ENCODE measurements at places on chromosomes 13 and 19.

GRCh38 chr19:39401070-39401548 is 5.5 kb upstream of the ZFP36 start:
- DNase-seq: no peak

DNA sequence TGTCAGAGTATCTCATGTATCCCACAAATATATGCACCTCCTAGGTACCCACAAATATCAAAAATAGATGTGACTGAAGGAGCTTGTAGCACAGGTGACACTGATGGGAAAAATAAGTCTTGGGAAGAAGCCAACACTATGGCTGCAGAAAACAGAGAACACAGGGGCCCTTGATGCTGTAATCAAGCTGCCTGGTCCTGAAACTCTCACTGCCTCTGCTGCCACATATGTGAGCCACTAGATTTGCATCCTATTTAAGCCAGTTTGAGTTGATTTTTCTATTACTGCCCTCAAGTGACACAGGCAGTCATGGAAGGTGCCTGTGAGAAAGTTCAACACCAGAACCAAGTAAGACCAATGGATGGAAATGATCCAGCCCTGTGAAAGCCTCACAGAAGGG is 720.8 kb downstream of the UQCRFS1 start:
- no peak for DNase-seq

GRCh38 chr13:82220641-82221040 is 1661.6 kb downstream of the SLITRK1 start:
- DNase-seq: no peak

- peak; percentile 12 for DNase-seq
Observed at GRCh38 chr13:51589793-51590192, 5.5 kb downstream of the WDFY2 start.

DNA sequence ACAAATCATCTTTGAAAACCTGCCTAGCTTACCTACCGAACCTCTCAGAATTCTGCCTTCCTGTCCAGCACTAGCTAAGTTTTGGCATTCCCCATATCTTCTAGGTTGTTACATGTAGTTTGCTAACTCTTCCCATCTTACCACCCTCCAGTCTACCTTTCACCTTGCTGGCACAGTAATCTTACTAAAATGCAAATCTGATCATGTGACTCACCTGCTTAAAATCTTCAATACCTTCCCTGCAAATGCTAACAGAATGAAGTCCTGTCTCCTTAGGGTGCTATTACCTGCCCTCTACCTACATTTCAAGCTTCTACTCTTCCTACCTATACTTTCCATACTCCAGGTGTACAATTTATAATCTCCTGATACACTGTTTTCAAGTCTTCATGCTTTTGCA is 30.4 kb downstream of the INTS6 start:
- no peak for DNase-seq

DNA sequence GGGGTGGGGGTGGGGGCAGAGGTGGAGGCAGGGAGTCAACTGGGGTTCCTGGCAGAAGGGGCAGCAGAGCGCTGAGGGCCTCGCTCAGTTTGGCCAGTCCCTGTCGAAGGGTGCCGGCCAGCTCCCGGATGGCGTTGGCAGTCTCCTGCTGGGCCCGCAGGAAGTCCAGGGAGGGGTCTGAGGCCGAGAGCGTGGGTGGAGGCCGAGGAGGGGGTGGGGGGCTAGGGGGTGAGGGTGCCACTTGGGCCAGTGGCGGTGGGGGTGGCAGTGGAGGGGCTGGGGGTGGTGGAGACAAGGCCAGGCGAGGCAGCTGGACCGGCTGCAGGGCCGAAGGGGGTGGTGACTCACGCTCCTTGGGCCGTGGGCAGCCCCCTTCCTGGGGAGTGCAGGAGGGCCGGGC is 4.9 kb upstream of the IRF2BP1 start:
- no peak for DNase-seq

GRCh38 chr13:49678191-49678914 is 12.9 kb downstream of the EBPL start:
- DNase-seq: no peak

DNA sequence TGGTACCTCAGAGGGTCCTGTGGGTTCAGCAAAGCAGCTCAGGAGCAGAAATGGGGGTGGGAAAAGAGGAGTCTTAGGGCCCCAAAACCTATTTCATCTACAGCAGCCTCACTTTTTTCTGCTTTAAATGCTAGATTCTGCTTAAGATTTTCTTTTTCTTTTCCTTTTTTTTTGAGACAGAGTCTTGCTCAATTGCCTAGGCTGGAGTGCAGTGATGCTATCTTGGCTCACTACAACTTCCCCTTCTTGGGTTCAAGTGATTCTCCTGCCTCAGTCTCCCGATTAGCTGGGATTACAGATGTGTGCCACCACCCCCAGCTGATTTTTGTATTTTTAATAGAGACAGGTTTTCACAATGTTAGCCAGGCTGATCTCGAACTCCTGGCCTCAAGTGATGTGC is 30.7 kb upstream of the WDFY2 start:
- DNase-seq: peak; percentile 44

DNA sequence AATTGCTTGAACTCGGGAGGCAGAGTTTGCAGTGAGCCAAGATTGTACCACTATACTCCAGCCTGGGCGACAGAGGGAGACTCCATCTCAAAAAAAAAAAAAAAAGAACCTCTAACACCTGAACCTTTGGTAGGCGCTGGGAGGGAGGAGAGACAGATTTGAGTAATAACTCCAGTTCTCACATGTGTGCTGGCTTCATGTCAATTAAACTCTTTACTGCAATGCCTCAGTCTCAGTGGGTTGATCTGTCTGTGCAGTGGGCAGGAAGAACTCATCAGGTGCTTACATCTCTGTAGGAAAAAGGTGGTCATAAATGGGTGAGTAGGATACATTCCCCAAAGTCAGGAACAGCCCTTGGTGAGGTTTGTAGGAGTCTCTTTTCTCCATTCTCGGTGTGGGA is 85.1 kb upstream of the ABCC4 start:
- no peak for DNase-seq

- DNase-seq: peak; percentile 10
Observed at GRCh38 chr19:37309834-37310575, 60.9 kb upstream of the ZNF527 start.

GRCh38 chr19:43623889-43624670 is 4.7 kb upstream of the ZNF428 start:
- DNase-seq: no peak
